Stimulated activated CD4-positive, alpha-beta T cell treated with anti-CD3 and anti-CD28 coated beads, Interleukin-4, amount 100 ng/mL, for 4 hours (primary cell): ENCODE measurements at places on chromosomes 2 and 18.

DNA sequence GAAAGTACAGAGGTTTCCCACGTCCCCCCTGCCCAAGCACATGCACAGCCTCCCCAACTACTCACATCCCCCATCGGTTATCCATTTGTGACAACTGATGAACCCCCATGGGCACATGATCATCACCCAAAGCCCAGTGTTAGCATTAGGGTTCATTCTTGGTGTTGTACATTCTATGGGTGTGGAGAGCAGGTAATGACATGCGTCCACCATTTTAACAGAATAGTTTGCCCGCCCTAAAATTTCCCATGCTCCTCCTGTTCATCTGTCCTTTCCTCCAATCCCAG lies 74.3 kb downstream of the LONRF2 start:
- DNase-seq, result no peak

DNA sequence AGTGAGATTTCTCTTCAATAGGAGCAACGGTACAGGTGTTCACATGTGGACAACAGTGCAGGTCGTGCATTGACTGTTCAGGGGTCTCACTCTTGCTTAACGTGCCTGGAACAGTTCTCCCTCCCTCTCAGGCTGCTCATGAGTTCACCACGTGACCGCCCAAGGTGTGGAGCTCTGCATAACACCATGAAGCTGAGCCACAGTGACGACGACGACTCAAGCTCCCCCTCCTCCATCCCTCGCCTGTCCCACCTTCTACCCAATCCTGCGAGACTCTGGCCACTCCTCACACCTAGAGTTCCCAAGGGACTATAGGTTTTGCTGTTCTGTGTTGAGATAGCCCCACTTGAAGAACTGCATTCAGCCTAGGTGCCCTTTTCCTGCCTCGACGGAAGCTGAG lies 42.8 kb downstream of the STK25 start:
- no peak for DNase-seq

GRCh38 chr2:119901013-119901412 lies 111.9 kb upstream of the EPB41L5 start:
- no peak for DNase-seq

DNA sequence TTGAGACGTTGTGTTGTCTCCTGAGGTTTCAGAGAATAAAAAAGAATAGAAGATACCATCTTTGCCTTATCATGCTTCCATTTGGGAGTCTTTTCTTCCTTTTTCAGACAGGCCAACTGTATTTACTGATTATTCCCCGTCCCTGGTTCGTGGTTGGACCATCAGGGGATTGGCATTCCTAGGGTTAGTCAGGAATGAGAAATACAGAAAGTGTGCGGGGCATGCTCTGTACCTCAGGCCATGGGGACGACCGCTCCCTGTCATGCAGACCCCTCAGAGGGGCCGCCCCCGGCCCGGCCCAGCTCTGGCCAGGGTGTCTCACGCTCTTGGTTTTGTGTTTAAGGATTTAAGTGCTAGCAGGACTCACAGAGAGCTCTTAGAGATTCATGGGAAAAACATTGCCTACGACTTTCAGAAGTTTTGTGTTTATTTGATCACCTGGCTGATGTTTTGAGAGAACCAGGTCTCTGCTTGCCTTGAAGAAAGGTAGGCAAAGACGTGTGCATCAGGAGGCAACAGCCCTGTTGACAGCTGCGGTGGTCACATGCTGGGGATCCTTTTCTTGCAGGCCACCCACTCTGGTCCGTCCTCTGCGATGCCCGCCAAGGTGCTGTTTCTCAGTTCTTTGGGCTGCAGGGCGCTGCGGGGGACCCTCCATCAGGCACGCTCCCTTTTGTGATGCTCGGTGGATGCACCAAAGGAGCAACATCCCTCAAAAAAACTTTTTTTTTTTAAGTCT lies 317.8 kb downstream of the AGAP1 start:
- no peak for DNase-seq

- DNase-seq, result no peak
Measured at GRCh38 chr2:100814453-100814852, 5.5 kb upstream of the NPAS2 start.

- no peak for DNase-seq
Measured at GRCh38 chr18:11909591-11910026, 1.5 kb upstream of the MPPE1 start.

- DNase-seq, result no peak
Measured at GRCh38 chr2:200502196-200502595, 7.7 kb downstream of the KCTD18 start.

DNA sequence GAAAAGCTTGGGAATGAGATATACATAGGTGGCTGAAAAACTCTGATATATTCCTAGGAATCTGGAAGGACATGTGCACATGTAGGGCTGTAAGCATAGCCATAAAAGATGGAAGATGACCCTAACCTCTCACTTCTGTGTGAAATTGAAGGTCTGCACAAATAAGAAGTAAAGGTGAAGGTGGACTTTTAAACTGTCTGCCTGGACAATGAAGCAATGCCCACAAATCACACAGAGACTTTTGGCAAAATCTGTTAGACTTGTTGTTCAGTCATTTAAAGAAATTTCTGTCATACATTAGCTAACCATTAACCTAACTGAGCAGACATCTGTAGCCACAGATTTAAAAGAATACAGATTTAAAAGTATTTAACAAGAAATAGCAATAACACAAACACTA lies 65.3 kb upstream of the CCDC178 start:
- no peak for DNase-seq

DNA sequence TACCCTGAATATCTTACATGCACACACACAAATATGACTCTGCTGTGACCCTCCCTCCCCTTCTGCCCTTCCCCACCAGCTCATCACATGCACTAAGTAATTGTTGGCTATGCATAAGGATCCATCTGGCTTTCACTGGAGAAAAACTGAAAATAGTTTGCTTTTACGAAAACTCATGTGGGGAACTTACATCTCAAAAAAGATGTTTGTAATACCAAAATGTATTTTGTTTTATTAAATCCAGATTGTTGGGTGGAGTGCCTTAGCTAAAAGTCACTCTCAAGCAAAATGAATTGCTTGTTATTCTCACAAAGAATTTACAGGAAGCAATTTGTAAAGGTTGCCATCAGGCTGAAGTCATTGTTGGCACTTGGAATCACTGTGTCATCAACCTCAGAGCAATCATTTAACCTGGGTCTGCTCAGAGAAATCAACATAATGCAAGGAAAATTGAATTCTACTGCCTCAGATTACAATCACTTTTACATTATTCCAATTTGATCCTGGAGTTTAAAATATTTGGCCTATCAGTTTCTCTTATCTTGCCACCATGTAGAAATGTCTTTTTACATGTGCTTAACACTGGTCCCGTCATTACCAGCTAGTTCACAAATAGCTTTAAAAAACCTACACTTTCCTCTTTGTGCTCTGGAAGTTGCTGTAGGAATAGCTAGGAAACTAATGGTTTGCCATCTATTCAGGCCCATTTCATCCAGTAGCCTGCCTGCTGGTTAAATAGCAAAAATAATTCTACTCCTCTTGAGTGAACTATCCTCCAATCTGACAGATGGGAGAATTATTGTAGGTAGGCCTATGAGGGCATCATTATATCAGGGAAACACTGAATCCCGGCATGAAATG lies 90.3 kb upstream of the TMEM17 start:
- no peak for DNase-seq

DNA sequence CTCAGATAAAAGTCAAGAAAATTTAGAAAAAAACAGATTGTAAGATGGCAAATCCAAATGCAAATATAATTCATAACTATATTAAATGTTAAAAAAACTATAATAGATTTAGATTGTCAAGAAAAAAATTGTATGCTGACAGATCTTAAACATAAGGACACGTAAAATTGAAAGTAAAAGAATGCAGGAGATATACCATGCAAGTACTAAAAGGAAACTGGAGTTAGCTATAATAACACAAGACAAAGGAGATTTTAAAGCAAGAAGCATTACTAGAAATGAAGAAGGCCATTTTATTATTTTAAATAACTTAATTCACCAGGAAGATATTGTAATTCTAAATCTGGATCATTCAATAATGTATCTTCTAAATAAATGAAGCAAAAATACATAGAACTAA lies 48.3 kb downstream of the TTC21B start:
- DNase-seq, result no peak
